ENCODE measurements at places on chromosomes 2 and 18.

DNA sequence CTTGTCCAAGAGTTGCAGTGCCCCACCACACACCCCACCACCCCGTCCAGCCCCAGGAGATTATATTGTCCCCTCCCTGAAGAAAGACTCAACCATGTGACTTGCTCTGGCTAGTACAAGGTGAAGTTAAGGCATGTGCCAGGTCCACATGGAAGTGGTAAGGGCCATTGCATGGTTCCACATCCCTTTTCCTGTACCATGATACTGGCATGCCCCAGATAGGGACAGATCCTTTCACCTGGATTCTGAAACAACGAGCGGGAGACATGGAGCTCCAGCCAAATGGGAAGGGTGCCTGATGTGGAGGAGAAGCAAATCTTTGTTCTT, 141.5 kb upstream of the APCDD1 start:
- DNase-seq: no peak

DNA sequence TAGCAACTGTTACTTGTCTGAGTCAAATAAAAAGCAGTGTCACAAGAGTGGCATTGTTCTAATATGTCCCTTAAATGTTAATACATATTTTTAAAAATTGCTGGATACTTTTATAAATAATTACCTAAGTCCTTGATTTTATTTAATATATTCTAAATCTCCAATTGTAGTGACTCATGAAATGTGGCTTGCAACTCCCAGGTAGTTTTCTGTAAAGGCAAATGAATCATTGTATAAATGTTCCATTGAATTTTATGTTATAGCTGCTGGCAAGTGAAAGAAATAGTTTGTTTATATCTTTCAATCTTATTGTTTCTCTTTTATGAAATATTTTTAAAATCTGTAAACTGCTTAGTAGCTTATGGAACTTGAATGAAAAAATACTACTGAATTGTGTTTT, 32.7 kb upstream of the C1GALT1C1L start:
- DNase-seq: no peak

DNA sequence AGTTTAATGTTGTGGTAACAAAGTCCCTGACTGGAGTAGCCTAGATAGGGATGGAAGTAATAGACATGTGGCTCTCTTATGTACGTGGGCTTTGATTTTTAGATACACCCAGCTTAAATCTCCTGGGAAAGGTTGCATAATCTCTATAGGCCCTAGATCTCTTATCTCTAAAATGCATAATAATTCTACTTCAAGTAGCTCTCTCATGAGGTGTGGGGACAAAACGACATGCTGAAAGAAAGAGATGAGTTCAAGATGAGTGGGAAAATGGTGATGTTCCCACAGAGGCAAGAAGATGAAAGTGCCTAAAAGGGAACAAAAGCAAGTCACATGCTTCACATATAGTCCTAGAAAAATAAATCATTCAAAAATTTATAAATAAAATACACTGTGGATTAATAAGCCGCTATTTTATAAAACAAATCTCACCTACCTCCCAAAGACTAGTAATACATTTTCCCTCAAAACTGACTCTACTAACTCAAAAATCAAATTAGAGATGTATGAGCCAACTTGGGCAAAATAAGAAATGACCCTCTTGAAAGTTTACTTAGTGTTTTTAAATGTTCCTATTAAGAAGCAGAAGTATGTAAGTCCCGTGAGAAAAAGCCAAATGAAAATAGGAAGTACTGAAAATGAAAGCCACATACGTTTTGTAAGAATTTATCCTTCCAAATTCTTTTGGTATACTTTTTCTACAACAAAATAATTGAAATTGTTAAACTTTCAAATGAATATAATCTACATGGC, 148.2 kb upstream of the ITGA4 start:
- no peak for DNase-seq

- no peak for DNase-seq
Measured at GRCh38 chr2:25567406-25567805, 106.0 kb downstream of the DTNB start.

GRCh38 chr2:96156926-96157648, 11.8 kb upstream of the DUSP2 start:
- DNase-seq: no peak

DNA sequence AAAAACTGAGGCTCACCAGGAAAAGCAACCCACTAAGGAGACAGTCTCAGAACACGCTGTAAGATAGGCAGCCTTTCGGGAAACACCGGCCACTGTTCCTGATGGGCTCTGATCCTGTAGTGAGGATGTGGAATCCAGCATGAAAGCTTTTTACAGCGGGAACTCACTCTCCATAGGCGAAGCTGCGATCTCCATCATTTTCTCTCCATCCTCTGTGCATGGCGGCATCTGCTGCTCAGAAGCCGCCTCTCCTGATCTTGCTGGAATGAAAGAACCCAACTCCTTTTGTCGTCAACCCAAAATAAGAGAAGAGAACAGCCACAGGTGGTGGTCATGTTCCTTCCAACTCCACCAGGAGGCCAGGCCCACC, 49.9 kb downstream of the TMEM18 start:
- no peak for DNase-seq

GRCh38 chr2:235244255-235245220, 249.3 kb upstream of the AGAP1 start:
- no peak for DNase-seq

- no peak for DNase-seq
Measured at GRCh38 chr2:7060631-7061449, 143.6 kb downstream of the RNF144A start.

DNA sequence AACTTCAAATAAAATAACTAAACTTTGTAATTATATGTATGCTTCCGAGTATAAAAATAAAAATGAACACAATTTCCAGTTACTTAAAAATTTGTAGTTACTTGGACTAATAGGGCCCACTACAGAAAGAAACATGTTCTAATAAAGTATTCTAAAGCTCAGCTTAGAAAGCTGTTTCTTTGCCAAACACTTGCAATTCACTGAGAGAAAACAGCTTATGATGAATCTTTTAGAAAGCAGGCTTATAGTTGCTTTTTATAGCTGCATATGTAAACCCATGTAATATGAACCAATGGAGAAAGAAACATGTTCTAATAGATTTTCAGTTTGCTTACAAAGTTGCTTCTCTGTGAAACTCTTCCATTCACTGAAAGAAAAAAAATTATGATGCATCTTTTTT, 766.0 kb downstream of the LRP1B start:
- no peak for DNase-seq

- DNase-seq: no peak
Measured at GRCh38 chr2:23009545-23010149, 375.3 kb upstream of the KLHL29 start.

DNA sequence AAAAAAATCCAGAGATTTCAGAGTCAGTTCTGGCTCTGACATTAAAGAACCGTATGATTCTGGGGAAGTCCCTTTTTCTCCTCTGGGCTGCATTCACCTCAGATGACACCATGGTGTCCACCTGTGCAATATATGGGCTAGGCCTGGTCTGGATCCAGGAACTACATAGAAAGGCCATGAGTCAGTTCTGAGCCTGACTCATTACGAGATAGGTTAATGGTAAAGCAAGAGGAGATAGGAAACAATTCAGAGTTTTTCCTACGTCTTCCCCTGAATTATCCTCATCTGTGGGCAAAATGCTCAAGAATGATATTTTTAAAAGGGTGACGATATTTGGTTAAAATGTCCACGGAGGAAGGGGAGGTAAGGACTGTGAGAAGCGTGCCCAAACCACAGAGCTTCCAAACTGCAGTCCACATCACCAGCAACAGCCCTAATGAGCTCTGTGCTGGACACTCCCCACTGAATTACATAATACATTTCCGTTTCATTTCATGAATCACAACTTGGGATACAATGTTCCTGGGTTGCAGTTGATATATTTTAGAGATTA, 180.1 kb upstream of the OSR1 start:
- DNase-seq: no peak

DNA sequence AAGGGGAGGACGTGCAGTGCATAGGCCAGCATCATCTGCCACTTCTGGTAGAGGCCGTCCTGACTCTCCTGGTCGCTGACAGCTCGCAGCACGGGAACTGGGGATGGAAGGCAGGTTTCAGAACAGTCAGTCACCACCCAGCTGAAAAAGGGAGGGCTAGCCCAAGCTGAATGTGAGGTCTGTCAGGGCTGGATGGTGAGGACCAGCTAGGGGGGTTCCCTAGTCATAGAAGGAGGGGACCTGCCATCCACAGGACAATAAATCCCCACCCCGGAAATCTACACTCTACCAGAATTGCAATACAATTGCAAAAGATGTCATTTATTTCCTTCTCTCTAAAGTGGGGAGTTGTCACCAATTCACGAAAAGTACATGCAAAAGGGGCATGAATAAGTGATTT, 15.8 kb downstream of the ABCG5 start:
- DNase-seq: no peak

DNA sequence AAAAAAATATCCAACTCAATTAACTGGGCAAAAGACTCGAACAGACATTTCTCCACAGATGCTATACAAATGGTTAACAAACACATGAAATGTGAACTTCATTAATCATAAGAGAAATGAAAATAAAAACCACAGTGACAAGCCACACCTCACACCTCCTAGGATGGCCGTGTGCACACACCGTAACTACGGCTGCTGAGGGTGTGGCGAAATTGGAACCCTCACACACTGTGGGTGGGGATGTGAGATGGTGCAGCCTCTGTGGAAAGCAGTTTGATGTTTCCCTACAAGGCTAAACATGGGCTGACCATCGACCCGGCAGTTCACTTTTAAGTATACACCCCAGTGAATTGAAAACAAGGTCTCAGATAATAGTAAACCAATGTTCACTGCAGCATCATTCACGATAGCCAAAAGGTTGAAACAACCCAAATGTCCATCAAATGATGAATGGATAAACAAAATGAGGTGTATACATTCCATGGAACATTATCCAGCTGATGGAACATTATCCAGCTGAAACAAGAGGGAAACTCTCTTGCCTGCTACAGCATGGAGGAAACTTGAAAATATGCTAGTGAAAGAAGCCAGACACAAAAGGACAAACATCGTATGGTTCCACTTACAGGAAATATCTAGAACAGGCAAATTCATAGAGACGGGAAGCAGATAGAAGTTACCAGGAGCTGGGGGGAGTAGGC, 32.2 kb downstream of the ZAP70 start:
- no peak for DNase-seq

DNA sequence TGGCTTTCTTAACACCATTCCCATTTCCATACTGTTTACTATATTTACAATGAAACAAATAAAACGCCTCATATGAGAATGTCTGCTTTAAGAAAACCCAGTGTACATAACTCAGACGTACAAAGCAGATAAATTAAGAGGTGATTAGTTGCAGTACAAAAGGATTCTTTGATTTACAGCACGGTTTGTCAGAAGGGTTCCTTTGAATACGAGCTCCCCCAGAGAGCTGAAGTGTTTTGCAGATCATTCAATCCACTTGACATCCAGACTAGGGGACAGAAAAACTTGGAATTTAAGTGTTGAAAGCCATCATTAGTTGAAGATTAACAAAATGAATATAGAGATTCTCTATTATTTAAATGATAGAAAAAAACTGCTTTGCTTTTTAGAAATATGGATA, 72.5 kb downstream of the RAPGEF4 start:
- no peak for DNase-seq

DNA sequence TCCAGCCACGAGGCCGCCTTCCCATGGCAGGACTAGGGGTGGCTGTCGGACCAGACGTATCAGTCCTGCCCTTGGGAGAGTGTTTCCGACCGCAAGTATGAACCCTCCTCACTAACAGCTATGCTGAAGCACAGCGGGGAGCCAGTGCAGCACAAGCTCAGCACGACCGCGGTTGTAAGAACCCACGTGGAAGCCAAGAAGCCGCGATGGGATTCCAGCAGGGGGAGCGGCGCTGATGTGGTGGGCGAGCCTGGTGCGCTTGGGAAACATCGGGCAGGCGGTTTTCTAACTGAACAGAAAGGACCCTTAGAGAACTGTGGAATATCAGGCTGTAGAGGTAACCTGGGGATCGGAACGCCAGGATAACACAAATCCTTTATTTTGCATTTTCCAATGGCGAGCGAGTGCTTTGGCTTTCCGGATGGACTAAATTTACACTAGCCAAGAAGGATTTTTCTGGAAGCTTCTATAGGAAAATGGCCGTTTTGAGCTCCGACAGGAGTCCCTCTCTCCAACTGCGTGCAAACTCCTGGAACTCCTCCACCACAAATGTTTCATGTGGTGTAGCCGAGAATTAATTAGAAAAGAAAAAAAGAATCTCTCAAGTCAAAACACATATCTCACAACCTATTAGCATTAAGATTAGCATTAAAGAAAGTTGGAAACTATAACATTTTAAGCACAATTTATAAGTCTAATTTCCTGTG, 132.0 kb upstream of the MYCN start:
- no peak for DNase-seq

DNA sequence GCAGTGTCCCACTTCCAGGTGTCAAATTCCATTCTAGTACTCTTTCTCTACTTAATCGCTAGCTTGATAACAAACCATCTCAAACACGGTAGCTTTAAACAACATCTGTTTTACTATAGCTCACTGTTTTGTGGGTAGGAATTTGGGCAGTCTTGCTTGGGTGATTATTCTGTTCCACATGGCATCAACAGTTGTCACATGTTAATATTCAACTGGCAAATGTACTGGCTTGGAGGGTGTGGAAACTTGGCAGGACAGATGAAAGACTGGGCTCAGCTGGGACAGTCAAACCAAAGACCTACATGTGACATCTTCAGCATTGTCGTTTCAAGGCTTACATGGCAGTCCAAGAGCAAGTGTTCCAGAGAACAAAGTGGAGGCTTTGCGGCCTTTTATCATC, 241.8 kb downstream of the PTH2R start:
- no peak for DNase-seq

GRCh38 chr18:37661478-37661877, 95.9 kb upstream of the CELF4 start:
- no peak for DNase-seq

DNA sequence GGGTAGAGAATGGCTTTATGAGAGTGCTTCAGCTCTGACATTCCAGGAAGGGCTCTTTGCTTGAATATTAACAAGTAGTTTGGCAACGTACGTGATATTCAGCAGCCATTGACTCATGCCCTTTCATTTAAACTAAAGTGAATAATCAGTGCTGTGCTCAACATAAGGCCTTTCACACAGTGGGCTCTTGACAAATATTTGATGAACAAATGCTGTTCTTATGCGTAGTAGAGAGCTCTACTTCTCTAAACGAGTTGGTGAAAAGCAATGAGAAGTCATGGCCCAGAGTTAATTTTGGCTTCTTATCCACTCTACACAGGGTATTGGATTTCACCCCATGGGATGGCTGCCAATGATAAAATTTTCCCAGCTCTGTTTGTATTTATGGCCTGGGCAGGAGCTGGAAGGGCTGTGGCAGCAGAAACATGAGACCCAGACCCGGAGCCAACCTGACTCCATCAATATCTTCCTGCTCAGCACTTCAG, 338.9 kb downstream of the CCDC85A start:
- DNase-seq: no peak

GRCh38 chr2:128469203-128469602, 150.5 kb upstream of the HS6ST1 start:
- no peak for DNase-seq

GRCh38 chr2:234633581-234634230, 136.8 kb upstream of the ARL4C start:
- DNase-seq: no peak

- no peak for DNase-seq
Measured at GRCh38 chr2:191626497-191627151, 51.3 kb upstream of the NABP1 start.
